ENCODE measurements at places on chromosomes 4 and X.

DNA sequence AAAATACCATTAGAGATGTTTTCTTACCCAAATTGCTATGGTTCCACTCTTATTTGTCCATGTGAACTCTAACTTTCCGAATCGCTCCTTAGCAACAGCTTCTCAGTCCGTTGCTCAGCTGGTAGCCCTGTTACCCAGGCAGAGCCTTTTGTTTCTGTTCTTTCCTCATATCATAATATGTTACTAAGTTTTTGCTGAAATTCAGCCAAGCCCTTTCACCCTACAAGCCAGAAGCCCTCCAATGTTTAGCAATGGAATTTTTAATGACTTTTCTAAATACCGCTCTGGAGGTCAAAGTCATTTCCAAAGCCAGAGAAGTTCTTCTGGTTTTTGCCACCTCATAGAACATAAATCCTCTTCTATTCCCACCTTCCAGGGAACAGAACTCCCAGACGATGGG, 1029.5 kb downstream of the C4orf33 start:
- no peak for DNase-seq

DNA sequence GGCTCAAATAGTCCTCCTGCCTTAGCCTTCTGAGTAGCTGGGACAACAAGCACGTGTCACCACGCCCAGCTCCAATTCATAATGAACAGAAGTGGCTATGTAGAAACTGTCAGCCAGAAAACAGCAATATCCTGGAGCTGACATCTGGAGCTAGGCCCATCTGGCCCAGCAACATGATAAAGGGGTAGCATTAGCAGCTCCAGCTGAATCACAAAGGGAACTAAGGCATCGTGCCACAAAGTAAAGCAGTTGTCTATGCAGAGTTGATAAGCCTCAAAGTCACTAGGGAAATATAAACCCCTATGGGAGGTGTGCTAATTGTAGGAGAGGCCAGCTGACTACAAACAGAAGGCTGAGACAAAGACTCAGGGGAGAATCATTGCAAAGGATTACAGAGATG, 270.5 kb upstream of the GPC4 start:
- DNase-seq, result no peak

DNA sequence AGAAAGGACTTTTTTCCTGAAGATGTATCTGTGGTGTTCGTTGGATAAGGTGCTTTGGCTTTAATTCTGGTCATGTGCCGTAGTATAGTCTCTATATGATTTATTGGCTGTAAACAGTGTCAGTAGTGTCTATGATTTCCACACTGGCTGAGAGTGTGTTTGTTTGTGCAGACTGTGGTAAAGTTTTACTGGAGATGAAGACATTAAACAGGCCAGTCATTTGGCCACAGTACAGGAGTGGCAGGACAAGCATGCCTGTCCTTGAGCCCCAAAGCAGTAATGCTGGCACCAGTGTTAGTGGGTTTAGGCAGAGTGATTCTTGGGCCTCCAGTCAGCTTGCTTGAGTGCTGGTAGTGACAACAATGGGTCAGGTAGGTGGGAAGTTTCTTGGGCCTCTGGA, 1023.9 kb upstream of the GRID2 start:
- no peak for DNase-seq

- peak; percentile 85 for DNase-seq
Observed at GRCh38 chrX:120560842-120561633, at the start of gene CUL4B. CUL4B (minus strand) TSS chrX:120560962; CDS start chrX:120560638, 324 bp downstream.

Measured in central memory CD8-positive, alpha-beta T cell (primary cell).